ENCODE measurements at places on chromosomes 11 and 22. TPM values are rescaled to one million over a fixed set of nuclear protein-coding genes. Genes with fewer than 3 reads are reported as not detected.

BTBD18 gene
- total RNA-seq = not detected

FOLR1 gene
- total RNA-seq = not detected

CREB3L1 gene
- total RNA-seq = 82.1 TPM

OR2AG2 gene
- 0.28 TPM for total RNA-seq

Data from smooth muscle cell of the umbilical artery (primary cell).